ENCODE measurements at places on chromosomes 12 and 14.

DNA sequence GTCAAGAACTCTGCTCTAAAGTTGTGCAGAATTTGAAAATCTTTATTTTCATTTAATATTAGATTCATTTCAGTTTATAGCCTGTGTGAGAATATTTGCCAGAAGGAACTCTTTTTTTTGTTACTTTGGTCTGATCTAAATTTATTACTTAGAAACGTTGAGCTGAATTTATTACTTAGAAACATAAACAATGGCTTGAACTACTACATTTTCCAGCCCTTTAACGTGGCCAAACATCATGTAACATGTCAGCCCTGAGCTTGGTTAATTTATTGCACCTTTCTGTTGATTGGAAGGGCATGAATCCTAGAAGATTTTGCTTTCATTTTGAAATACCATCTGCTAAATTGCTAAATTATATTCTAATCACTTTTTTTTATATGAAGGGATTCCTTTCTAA, 241.4 kb downstream of the TMEM117 start:
- DNase-seq: no peak

- DNase-seq: no peak
Observed at GRCh38 chr14:33675415-33676130, 275.3 kb downstream of the EGLN3 start.

GRCh38 chr12:96395236-96395635, 5.0 kb downstream of the CDK17 start:
- DNase-seq: no peak

DNA sequence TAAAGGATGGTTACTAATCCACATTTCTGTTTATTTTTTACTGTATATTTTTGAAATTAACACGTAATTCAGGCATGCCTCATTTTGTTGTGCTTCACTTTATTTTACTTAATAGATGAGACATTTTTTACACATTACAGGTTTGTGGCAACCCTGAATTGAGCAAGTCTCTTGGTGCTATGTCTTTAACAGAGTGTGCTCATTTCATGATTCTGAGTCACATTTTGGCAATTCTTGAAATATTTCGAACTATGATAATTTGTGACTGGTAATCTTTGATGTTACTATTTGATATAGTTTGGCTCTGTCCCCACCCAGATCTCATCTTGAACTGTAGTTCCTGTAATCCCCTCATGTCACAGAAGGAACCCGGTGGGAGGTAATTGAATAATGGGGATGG, 1120.5 kb upstream of the FLRT2 start:
- DNase-seq: no peak

- no peak for DNase-seq
Observed at GRCh38 chr12:82057770-82058169, 298.6 kb upstream of the PPFIA2 start.

DNA sequence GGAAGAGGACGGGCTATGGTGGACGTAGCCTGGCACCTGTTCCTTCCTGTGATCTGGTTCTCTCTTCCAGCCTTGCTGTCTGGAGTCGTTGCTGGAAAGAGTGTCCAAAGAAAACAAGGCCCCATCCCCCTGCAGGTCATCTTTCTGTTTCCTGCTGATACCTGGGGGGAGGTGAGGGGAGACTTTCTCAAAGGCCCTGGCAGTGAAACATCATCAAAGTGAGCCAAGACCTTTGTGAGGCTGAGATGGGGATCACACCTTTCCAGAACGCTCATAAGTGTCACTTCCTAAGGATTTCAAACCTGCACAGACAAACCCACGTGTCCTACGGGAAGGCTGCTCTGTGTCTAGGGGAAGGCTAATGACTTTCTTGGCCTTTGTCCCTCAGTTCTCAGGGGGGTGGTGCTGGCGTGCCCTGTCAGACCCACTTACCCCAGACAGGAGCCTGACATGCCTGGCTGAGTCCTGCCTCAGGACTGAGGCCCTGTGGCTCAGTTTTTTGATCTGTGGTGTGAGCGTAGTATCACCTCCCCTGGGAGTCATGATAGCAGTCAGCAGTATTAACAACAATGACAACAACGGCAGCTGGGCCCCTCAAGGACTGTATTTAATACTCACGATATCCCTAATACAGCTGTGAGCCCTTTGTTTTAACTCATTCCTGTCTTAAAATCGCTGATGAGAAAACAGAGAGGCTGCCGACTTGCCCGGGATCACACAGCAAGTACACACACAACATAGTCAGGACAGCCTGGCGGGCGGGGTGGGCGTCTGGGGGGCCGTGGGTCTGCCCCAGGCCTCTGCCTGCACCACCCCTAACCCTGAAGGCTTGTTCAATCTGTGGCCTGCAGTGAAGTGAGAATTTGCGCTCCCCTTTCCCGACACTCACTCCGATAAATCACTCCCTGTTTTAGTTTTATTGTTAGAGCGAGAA, 235.2 kb downstream of the SLC41A2 start:
- DNase-seq: no peak

DNA sequence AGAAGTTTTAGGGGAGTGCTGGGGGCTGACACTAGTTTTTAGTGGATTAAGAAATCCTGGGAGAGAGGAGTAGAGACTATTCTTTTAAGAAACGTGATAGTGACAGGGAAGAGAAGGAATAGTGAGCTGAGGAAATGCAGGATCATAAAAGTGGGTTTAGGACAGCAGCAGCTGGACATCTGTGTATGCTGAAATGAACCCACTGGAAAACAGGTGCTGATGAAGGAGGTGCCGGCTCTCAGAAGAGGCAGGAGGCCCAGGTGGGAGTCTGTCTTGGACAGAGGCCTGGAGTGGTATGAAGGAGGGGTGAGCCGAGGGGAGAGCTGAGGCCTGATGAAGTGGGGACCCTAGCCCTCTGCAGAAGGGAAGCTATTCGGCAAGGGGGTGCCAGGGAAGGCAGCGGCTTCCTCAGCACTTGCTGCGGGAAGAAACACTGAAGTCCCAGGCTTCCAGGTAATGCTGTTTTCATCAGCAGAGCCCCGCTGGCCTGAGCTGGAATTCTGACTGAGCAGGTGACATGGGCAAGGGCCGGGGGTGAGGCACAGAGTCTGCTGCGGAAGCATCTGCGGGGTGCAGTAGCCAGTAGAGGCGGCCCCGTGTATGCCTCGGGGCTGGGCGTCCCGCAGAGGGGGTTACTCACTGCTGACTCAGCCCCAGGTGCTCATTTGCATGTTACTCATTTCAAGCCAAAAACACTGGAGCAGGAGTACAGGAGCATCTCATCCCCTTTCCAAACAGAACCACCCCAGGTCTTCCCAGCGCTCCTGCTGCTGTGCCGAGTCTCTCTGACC, 89.7 kb downstream of the TMCC3 start:
- DNase-seq: peak; percentile 53

DNA sequence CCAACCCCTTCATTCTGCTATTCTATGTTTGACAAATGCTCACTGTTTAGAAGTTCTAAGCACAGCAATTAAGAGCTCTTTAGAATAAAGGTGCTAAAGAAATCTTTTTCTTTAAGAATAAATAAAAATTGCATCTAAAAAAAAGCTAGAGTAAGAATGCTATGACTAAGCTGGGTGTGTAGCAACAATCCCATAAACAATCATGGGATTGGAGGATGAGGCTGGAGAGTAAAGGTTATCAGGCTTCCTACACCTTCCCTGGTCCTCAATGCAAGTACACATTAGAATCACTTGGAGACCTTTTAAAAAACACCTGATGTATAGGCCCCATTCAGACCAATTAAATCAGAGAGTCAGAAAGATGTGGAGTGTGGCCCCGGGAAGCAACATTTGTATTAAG, 88.3 kb downstream of the CIT start:
- DNase-seq: no peak

GRCh38 chr12:110530511-110530910, 28.4 kb downstream of the RAD9B start:
- DNase-seq: no peak

GRCh38 chr14:82511399-82511798, 977.7 kb upstream of the SEL1L start:
- no peak for DNase-seq

GRCh38 chr12:630656-631632, 32.3 kb downstream of the NINJ2 start:
- no peak for DNase-seq

DNA sequence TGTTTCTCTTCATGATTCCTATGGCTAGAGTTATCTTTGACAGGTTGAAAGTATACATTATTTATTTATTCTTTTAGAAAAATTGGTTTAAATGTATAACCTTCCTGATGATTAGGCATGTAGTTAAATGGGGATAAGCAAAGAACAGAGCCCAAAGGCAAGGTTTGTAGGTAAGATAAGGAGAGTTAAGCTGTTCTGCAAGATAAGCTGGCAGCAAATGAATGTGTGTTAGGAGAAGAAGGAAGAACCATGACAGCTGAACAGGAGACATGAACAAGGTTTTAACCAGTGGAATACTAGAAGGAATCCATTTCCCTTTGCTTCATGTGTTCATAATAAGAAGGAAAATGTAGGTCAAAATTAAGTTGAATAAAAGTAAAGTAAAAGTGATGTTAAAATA, 1330.1 kb upstream of the USP15 start:
- no peak for DNase-seq

- DNase-seq: peak; percentile 60
Observed at GRCh38 chr12:30417697-30418231, 277.9 kb downstream of the IPO8 start.

- no peak for DNase-seq
Observed at GRCh38 chr12:124380796-124381455, 86.0 kb downstream of the RFLNA start.

GRCh38 chr14:47917344-47917954, 242.0 kb upstream of the MDGA2 start:
- DNase-seq: peak; percentile 35

GRCh38 chr12:57853864-57854556, 7.5 kb upstream of the CTDSP2 start:
- no peak for DNase-seq

- no peak for DNase-seq
Observed at GRCh38 chr12:93223440-93224426, 154.0 kb upstream of the NUDT4 start.

- no peak for DNase-seq
Observed at GRCh38 chr12:56877195-56878009, 56.8 kb downstream of the SDR9C7 start.

DNA sequence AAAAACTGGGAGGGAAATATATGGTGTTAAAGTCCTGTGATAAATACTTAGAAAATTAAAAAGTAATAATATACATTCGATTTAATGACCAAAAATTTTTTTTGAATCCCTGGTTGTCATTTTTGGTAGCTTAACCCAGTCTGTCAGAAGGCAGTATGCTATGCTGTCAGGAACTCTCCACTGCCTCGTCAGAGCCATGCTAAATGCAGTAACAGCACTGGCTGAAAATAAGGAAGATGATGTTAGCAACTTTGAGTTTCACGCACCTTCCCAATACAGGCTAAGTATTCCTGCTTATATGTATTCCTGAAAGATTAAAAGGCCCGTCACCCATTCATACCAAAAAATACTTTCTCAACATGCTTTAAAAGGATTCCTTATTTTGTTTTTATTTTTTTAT, 34.2 kb downstream of the SAV1 start:
- DNase-seq: no peak

GRCh38 chr12:63093084-63093483, 57.9 kb downstream of the AVPR1A start:
- DNase-seq: no peak

DNA sequence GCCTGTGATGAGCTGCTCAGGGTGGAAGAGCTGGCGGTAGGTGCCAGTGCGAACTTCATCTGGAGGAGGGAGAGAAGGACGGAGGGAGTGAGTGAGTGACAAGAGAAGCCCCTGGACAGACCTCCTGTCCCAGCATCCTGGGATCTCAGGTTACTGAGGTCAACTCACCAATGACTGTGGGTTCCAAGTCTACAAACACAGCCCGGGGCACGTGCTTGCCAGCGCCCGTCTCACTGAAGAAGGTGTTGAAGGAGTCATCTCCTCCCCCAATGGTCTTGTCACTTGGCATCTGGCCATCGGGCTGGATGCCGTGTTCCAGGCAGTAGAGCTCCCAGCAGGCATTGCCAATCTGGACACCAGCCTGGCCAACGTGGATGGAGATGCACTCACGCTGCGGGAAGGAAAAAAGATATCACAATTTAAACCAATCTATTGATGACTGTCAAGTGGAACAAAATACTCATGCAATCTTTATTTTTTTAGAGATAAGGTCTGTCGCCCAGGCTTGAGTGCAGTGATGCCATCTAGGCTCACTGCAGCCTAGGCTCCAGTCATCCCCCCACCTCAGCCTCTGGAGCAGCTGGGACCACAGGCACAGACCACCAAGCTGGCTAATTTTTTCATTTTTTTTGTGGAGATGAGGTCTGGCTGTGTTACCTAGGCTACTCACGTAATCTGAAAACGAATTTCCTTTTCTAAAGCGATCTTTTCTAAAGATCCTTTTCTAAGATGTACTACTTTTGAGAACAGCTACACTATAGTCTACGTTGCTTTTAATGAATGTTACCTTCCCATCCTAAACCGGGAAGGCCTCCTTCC, 1.7 kb downstream of the TUBA1B start:
- no peak for DNase-seq

DNA sequence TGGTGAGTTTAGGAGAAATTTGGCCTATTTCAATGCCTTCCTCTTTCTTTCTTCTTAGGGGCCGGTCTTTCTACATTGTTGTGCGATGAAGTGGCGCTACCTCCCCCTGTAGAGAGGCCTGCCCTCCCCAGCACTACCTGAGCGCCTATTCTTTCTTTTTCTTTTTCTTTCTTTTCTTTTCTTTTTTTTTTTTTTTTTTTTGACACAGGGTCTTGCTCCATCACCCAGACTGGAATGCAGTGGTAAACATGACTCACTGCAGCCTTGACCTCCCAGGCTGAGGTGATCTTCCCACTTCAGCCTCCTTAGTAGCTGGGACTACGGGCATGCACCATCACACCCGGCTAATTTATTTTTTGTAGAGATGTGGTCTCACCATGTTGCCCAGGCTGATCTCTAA, 136.1 kb upstream of the MAX start:
- DNase-seq: no peak

DNA sequence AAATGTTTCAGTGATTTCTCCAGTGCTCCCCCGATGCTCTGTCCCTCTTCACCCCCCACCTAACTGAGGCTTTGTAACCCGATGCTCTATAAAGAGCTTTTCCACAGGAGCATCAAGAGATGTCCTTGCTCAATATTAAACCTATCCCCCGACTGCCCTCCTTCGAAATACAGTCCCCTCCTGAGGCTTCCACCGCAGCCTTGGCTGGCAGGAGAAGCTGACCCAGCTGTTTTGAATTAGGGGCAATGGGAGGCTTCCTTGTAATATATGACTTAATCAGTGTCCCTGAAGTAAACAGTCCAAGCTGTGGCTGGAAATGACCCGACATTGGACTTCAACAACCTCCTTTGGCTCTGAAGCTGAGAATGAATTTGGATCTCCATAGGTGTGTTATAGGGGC, 62.4 kb downstream of the TMEM30B start:
- DNase-seq: no peak

DNA sequence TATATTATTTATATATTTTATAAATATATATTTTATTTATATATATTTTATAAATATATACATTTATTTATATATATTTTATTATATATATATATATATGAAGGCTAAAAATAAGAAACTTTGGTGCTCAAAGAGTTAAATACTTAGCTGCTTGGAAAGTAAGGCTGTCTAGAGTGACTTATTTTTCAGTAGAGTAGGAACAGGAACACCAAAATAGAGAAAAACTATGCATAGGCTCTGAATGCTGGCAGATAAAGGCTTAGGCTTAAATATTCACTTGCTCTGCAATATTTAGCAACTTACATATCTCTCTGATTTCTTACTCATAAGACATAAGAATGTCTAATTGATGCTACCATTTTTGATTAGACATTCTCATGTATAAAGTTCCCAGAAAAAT, 991.2 kb downstream of the VRK1 start:
- DNase-seq: no peak

- DNase-seq: no peak
Observed at GRCh38 chr14:23062002-23062401, 4.7 kb upstream of the CDH24 start.

GRCh38 chr12:111429828-111430432, 24.2 kb downstream of the SH2B3 start:
- no peak for DNase-seq

Data from putamen (tissue), 1 donor.